Stimulated activated CD8-positive, alpha-beta memory T cell treated with anti-CD3 and anti-CD28 coated beads, Interleukin-4, amount 100 ng/mL, for 1 hour (primary cell): ENCODE measurements at places on chromosomes 7 and 10.

GRCh38 chr7:10644849-10645248 lies 328.8 kb upstream of the PHF14 start:
- no peak for DNase-seq

DNA sequence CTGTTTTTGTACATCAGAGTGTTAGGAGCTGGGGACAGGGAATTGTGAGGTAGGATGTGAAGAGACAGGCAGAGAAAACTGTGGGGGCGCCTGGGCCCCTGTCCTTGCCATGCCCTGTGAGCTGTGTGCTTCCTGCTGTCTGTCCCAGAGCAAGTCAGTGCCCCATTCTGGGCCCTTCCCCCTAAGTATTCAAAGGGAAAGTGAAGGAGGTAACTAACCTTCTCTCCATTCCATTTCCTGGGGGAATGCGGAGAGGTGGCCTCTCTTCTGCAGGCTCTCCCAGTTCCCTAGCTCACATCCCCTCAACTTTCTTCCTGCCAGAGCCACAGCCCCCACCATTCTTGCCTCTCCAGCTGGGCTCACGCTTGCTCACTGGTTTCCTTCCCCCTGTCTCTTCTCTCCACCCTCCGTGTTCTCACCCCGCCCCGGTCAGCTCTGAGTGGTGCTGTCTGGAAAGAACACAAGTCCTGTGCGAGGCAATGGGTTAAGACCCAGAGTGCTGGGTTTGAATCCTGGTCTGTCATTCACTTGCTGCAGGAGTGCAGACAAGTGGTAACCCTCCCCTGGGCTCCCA lies 9.7 kb upstream of the VSIR start:
- no peak for DNase-seq

DNA sequence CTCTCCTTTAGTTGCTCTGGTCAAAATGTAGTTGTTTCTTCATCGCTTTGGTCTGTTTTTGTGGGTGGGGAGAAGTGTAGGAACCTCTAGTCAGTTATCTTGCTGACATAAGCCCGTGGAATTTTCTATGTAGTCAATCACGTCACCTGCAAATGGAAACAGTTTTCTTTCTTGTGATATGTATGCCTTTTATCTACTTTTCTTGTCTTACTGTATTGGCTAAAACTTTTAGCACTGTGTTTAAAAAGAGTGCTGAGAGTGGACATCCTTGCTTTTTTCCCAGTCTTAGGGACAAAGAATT lies 42.3 kb downstream of the AKR1E2 start:
- DNase-seq: no peak

DNA sequence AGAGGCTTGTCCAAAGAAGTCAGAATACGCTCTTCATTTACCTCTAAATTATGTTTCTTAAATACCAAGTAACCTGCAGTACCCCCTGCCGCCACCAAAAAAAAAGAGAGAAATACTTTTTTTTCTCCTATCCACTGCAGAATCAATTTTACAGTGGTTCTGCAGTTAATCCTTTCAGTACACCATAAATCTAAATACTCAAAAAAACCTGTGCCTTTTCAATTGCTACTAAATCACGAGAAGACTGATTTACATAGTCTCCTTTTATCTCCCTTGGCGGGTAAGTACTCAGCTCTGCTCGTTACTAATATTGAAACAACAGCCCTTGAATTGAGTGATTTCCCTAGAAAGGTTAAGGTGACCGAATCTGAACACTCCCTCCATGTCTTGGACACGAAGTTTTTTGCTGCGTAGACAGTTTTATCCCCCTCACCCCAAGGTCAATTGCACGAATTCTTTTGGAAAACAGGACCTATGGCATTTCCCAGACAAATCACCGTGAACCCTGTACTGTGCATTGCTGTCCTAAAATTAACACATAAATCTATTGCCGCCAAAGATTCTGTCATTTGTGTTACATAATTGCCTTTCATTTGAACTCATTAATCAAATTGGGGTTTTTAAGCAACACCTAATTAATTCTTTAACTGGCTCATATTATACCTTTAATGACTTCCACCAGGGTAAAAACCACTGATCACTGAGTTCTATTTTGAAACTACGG lies 512 bp upstream of the VIM start:
- DNase-seq: no peak

- DNase-seq: no peak
Measured at GRCh38 chr10:71536332-71536731, 139.6 kb downstream of the CDH23 start.

- no peak for DNase-seq
Measured at GRCh38 chr10:89129911-89130310, 77.2 kb downstream of the CH25H start.

DNA sequence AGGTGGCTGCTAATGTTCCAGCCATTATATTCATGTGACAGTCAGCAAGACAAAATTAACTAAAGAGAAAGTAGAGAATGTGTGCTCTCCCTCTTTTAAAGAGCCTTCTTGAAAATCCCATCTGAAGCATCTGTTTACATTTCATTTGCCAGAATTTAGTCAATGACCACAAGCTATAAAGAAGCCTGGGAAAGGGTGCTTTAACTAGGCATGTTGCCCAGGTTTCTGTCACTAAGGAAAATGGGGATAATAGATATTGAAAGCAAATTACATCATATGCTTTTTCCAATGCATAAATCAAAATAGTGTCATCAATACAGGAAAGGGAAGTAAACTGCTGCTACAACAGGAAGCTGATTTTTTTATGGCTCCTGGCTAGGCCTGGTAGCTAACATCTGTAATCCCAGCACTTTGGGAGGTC lies 67.7 kb downstream of the ELAPOR2 start:
- DNase-seq: no peak
